NCI-H510A (cell line): ENCODE measurements at places on chromosomes 2 and 18.

GRCh38 chr18:26017929-26018328 is 72.5 kb downstream of the SS18 start:
- DNase-seq, result no peak

DNA sequence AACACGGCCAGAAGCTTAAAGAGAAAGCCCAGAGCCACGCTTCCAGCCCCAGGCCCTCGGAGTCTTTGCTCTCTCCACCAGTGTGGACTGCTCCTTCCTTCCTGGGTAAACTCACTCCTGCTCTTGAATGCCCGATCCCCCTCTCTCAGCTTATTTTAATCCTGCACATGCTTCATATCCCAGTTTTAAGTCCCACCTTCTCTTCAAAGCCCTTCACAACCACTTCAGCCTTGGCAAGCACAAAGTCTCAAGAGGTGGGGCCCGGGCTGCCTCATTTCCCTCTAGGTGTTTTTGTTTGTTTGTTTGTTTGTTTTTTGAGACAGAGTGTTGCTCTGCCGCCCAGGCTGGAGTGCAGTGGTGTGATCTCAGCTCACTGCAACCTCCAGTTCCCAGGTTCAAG is 21.6 kb upstream of the CREG2 start:
- no peak for DNase-seq

DNA sequence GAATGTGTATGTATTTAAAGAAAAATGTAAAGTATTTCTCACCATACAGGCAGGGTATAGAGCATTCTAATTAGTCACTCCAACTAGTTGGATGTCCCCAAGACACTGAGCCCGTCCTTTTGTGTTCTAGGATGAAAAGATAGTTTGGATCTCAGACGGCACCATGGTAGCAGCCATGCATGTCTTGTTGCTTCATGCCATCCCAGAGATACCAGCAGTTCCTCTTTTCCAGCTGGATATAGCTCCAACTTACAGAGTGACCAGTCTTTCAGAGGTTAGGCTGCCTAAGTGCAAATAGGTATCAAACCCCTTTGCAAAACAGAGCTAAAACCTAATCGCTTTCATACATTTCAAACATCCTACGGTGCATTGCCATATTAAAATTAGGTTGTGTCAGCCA is 275.3 kb downstream of the MTX2 start:
- no peak for DNase-seq

GRCh38 chr2:84052913-84053312 is 406.2 kb downstream of the SUCLG1 start:
- no peak for DNase-seq

GRCh38 chr2:1798115-1798784 is 53.9 kb upstream of the PXDN start:
- DNase-seq, result no peak

DNA sequence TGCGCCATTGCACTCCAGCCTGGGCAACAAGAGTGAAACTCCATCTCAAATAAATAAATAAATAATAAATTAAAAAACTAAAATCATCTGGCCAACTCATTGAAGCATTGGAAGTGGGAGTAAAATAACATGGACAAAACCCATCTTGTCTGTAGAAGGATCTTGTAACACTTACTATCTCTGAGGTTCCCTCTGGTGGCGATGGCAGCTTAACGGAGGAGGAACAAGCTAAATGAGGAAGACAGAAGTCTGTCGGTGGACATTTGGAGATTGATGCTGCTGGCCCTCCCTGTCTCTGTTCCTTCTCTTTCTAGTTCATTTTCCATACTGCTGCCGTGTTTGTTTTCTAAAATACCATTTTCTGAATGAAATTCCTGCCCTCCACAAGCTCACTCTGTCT is 43.4 kb downstream of the ZCCHC2 start:
- no peak for DNase-seq

GRCh38 chr2:138365581-138365980 is 136.0 kb upstream of the SPOPL start:
- DNase-seq, result no peak

GRCh38 chr2:190328573-190329147 is 9.0 kb upstream of the HIBCH start:
- no peak for DNase-seq

- DNase-seq, result no peak
These were observed 175.6 kb downstream of the SEPTIN10 start for GRCh38 chr2:109438146-109438545.

- DNase-seq, result no peak
These were observed 68.1 kb upstream of the PELI1 start for GRCh38 chr2:64212346-64212745.

GRCh38 chr2:145119225-145119624 is 599.3 kb upstream of the ZEB2 start:
- no peak for DNase-seq

DNA sequence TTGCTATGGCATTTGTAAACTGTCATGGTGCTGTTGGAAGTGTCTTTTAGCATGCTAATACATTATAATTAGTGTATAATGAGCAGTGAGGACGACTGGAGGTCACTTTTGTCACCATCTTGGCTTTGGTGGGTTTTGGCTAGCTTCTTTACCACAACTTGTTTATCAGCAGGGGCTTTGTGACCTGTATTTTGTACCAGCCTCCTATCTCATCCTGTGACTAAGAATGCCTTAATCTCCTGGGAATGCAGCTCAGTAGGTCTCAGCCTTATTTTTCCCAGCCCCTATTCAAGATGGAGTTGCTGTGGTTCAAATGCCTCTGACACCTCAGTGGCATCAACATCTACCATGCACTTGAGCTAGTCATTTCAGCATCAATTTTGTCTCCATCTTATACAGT is 29.7 kb downstream of the LYPD6 start:
- DNase-seq, result no peak
